ENCODE measurements at places on chromosomes 3 and 15. TPM values are rescaled to one million over a fixed set of nuclear protein-coding genes. Genes with fewer than 3 reads are reported as not detected.

DNA sequence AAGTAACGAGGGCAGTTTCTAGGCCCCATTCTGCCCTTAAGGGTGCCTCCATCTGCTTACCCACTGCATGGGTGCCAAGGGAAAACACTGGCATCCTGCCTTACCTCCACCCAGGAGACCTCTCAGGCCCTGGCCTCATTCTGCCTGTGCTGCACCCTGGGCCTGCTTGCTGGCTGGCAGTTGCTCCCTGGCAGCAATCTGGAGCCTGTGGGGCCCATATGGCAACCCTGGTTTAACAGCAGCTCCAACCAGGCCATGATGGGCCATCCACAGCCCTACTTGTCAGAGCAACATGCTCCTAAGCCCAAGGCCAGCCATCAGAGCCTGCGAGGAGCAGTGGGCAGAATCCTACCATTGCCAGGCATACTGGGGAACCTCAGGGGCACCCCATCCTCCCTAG is 3.7 kb downstream of the C3orf18 start:
- DNase-seq = no peak

The TEX9 gene
- polyA plus RNA-seq = not detected

The COX5A gene
- 267 TPM for polyA plus RNA-seq

DNA sequence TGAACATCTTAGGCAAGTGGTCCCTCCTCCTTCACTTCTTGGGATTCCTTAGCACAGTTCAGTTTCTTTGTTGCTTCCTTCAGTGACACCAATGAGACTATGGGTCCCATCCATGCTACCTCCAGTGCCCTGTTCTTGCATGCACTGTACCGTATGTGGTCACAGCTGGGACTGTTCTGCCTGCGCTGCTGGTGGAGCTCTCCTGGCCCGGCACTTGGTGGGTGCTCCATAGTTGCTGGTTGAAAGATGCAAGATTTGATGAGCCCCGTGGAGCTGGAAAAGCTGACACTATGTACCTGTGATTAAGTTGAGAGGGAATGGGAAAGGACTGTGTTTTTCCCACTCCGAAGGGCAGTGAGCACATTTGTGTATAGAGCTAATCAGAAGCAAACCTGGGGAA is 397.8 kb downstream of the LRTM1 start:
- no peak for DNase-seq

DNA sequence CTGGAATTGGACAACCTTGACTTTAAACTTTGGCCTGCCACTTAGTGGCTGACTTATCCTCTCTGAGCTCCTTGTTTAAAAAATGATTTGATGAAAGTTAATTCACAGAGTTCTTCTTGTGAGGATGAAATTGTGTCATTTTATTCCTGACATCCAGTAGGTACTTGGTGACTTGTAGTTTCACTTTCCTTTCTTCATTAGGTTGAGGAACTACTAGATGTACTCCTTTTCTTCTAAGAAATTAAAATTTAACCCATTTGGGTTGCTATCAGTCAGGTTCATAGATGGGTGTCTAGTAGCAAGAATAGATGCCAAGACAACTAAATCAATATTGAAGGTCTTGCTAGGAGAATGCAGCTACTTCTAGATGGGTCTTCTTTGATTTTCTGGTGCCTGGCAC is 5.2 kb downstream of the NR1D2 start:
- peak; percentile 29 for DNase-seq

DNA sequence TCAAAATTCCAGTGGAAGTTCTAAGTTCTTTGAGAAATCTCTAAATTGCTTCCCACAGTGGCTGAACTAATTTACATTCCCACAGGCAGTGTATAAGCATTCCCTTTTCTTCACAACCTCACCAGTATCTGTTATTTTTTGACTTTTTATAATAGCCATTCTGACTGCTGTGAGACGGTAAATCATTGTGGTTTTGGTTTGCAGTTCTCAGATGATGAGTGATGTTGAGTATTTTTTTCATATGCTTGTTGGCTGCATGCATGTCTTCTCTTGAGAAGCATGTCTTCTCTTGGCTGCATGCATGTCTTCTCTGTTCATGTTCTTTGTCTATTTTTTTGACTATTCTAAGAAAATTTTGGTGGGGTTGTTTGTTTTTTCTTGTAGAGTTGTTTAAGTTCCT is 499.6 kb upstream of the CCDC54 start:
- DNase-seq = no peak

DNA sequence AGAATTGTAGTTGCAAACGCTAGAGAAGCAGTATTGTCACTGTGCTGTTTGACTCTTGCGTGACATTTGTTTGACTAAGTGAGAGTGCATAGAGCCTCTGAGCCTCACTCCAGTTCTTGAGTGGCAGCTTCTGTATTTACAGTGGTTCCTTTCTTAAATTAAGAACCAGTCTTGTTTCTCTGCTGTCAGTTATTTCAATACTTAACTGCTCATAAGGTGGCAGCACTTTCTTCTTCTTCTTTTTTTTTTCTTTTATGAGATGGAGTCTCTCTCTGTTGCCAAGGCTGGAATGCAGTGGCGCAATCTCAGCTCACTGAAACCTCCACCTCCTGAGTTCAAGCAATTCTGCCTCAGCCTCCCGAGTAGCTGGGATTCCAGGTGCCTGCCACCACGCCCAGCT is 372.1 kb downstream of the LPP start:
- no peak for DNase-seq

DNA sequence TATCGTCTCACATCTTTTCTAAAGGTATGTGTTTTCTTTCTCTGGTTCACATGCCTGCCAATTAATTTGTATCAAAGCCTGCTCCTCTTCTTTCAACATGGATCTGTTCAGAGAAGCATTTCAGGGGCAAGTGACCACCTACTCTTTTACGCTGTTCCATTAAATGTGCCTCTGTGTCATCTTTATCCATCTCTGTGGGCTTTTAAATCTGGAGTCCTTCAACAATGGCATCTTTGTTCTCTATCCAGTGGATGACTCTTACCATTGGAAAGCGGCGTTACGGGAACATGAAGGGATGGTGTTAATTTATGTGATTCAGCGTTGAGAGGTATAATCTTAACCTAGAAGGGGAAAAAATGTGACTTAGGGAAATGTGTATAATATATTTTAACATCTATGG is 92.7 kb upstream of the CFAP20DC start:
- DNase-seq = no peak

DNA sequence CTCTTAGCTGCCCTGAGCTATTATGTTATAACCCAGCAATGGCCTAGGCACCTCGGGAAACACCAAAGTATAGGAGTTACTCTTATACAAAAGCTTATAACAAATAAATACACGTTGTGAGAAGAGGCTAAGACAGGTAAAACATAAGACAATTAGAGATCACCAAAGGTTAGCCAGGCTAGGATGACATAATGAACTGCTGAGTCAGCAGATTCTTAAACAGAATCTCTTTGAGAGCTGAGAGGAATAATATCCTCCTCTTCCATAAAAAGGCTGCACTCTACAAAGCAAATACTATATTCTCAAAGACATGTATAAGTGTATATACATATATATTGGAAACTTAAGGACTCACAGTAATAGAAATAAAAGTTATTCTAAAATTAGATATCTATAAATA is 37.2 kb downstream of the GOLIM4 start:
- no peak for DNase-seq

- DNase-seq = peak; percentile 36
Measured at GRCh38 chr3:23919628-23920027, 2.7 kb downstream of the RPL15 start.

The CPEB1 gene
- not detected for polyA plus RNA-seq

The SLC28A2 gene
- not detected for polyA plus RNA-seq

GRCh38 chr15:67707520-67708283 is 117.6 kb upstream of the SKOR1 start:
- no peak for DNase-seq

DNA sequence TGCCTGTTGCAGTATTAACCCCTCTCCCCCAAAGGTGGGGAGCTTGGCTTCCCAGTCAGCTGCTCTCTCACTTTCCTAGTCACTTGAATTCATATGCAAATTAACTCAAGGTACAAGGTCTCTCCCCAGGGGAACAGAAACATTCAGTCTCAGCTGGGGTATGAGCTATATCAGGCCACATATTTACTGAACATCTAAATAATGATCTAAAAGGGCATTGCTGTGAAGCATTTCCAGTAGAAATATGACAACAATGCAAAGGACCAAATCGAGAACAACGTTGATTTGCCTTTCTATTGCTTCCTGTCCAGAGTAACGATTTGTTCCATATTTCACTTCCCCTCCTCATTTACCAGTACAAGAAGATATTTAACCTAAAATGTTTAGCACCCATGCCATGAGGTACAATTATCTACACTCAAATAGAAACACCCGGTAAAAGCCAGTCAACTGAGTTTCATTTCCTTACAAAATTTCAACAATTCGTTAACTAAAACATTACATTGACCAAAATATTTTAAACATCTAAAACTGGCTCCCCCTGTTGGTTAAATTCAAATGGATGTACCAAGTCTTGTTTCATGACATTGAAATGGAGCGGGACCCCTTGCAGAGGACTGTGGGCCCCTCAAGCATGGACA is 36.5 kb upstream of the KLHL6 start:
- DNase-seq = peak; percentile 68

GRCh38 chr15:70096215-70097062 is 1.3 kb downstream of the TLE3 start:
- DNase-seq = peak; percentile 39

The PLA1A gene
- not detected for polyA plus RNA-seq

DNA sequence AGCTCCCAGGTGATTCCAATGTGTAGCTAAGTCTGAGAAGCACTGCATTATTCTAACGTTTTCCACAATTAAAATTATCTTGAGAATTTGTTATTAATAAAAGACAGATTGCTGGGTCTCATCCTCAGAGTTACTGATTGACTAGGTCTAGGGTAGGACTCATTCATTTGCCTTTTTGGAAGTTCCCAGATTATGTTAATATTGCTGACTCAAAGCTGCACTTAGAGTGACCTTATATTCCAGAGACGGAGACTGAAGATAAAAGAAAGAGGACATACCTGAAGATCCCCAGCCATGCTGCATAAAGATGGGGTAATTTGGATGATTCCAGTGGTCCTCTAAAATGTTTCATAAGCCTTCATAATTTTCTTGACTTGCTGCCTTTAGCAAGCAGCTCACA is 81.8 kb downstream of the PLSCR2 start:
- no peak for DNase-seq

The PTPRG gene
- polyA plus RNA-seq = 0.17 TPM

The PDIA3 gene
- polyA plus RNA-seq = 256 TPM

The ANKRD34C gene
- not detected for polyA plus RNA-seq

DNA sequence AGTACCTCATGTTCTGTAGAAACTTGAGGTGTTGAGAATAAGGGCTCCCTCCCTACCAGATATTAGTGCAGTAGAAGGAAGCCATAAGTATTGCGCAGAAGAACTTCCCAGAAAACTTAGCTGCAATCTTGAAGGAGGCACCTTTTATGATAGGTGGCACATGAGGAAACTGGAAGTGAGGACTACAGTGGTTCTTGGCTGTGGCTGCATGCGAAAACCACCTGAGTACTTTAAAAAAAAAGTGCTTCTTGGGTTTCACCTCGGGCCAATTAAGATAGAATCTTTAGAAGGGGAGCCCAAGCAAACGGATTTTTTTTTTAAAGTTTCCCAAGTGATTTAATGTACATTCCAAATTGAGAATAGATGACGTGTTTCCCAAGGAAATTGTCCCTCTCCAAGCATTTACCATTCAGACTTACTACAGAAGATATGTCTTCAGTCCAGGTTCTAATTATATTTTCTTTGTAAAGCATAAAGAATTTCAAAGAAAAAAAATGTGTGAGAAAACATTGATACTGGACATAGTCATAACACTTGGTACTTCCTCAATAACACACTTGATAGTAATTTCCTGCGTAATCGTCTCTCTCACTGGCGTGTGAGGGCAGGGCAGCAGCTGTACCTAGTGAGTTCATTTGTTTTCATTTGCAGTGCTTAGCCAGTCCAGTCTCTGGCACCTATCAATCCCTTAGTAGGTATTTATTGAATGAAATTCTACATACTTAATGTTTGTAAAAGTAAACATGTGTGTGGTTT is 12.3 kb upstream of the NR1I2 start:
- DNase-seq = no peak

- peak; percentile 45 for DNase-seq
Measured at GRCh38 chr15:68734881-68735280, 85.8 kb downstream of the ANP32A start.

DNA sequence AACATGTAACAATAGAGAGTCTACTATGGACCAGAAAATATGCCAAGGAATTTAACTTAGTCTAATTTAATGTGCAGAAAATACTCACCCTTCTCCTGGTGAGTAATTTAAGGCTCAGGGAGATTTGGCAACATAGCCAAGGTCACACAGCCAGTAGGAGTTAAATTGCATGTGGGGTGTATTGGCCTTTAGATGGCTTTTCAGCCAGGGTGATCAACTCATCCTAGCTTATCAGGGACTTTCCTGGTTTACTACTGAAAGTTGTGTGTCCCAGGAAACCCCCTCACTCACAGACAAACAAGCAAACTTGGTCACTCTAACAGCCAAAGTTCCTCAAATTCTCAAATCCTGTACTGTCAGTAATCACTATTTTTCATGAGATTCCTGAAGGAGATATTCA is 2.6 kb upstream of the SLC9A9 start:
- no peak for DNase-seq

- peak; percentile 4 for DNase-seq
Measured at GRCh38 chr15:37100966-37101215, 542 bp upstream of the MEIS2 start.

The DAG1 gene
- 6.0 TPM for polyA plus RNA-seq

- no peak for DNase-seq
Measured at GRCh38 chr3:165895919-165896318, 58.7 kb upstream of the BCHE start.

- no peak for DNase-seq
Measured at GRCh38 chr15:90451053-90451850, 63.2 kb downstream of the IQGAP1 start.

- no peak for DNase-seq
Measured at GRCh38 chr3:184570489-184570888, 8.9 kb downstream of the EPHB3 start.

- DNase-seq = no peak
Measured at GRCh38 chr3:65975032-65975431, 63.7 kb downstream of the MAGI1 start.

DNA sequence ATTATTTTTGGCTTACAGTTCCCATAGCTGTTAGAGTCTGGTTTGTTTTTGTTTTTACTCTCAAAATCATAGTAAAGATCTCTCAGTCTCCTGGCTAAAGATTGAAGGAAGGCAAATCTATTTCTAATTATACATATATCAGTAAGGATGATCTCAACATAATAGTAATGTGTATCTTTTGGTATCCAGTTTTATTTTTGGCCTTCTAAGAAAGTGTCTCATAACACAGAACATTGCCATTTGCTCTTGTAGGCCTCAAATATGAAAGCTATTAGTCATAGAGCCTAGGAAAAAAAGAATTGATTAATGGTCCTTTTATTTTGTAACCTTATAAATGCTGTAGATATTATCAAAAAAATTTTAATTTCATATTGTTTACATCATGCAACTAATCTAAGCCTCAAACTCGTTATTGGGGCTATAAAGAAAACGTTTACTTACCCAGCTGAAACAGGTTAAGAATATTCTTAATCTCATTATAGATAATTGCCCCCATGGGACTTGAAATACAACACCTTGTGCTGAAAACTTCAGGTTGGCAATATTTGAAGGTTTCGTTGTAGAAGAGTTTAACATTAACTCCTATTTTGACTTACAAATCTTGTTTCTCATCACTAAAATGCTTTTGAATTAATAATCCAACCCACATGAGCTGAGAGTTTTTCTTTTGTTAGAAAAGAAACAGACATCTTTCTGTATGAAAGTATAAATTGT is 16.7 kb downstream of the FBXO45 start:
- no peak for DNase-seq

GRCh38 chr3:149339931-149340309 is 6.5 kb upstream of the TM4SF18 start:
- DNase-seq = no peak

Data from naive B cell (primary cell).